HEK293T (cell line): ENCODE measurements at places on chromosomes 2 and 18.

DNA sequence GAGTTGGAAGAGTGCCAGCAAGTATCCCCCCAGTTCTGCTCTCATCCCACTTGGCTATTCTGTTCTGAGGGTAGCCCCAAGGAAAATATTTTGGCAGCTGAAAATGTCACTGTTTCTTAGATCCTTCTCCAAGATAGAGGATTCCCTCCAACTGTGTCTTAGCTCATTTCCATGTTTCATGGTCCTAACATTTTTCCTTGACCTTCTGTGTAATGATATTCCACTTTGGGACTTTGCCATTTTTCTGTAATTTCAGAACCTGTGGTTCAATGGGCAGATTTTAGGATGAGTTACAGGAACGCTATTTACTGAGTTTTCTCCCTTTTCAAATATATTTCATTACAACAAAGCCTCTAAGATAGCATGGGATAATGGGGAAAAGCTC, 34.7 kb downstream of the NHEJ1 start:
- no peak for DNase-seq

GRCh38 chr2:239603411-239604356, 202.9 kb upstream of the HDAC4 start:
- no peak for DNase-seq

- no peak for DNase-seq
Measured at GRCh38 chr2:60745330-60745729, 10.7 kb upstream of the PAPOLG start.

GRCh38 chr2:54605836-54606235, 117.6 kb upstream of the EML6 start:
- no peak for DNase-seq

DNA sequence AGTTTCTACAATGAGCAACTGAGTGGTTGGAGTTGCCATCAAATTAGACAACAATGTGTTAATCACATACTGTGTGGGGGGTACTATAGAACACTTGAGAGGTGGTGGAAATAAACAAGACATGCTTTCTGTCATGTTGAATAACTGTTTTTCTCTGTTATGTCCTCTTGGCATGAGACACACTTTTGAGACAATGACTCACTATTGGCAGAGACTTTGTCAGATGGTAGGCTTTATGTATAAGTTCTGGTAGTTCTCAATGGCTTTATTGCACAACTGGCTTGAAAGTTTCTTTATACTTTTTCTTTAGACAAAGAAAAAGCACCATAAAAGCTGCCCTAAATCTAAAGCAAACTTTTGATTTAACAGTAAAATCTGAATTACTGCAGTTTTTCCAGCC, 578.7 kb downstream of the ADCYAP1 start:
- no peak for DNase-seq

DNA sequence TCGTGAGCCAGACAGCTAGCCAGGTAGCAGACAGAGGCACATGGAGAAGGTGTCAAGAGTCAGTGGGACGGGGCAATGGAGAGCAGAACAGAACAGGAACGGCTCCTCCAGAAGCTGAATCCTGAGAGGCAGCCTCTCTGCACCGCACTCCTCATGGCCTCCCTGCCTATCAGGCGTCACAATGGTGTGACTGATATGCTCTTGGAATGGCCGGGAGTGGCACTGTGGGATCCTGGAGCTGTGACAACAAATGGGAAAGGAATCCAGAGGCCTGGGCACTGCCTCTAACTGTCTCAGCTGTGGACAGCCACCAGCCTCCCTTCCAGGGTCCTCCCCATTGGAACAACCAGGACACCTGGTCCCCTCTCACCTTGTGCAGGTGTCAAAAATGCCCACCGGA, 89.1 kb upstream of the ID2 start:
- no peak for DNase-seq

GRCh38 chr18:45056926-45057325, 376.2 kb downstream of the SETBP1 start:
- DNase-seq = no peak

DNA sequence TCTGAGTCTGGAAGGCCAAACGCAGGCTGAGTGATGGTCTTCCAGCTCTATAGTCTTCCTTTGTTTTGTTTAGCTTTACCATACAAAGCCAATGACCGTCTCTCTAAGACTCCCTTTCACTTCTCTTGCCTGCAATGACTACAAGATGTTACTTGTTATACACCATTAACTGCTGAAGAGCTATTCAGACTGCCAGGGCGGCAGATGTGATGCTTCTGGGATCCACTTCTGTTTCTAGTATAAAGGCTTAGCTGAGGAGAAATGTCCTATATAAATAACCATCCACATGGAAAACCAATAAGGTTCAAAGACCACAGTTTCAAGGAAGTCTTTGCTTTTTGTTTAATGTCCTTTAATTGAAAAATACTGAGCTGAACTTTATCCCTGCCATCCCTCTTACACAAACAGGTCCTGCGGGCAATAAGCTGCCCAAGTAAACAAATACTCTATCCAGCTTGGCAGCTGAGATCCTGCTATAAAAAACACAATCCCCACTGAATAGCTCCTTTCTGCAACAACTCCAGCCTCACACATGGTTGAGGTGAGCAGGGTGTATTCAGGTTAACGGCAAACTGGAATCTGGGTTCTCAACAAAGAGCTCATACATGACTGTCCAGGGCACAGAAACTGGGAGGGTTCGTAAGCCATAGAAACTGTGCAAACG, 124.6 kb downstream of the VIT start:
- DNase-seq = no peak

DNA sequence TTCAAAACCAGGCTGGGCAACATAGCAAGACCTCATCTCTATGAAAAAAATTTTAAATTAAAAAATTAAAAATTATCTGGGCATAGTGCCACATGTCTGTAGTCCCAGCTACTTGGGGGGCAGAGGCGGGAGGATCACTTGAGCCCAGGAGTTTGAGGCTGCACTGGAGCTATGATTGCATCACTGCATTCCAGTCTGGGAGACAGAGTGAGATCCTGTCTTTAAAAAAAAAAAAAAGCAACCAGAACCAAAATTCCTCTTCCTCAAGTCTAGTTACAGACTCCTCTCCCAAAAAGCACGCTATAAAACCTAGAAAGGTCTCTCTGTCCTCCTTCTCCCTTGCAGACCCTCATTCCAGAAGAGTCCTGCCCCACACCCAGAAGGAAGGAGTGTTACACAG, 23.9 kb downstream of the TNFAIP6 start:
- no peak for DNase-seq

GRCh38 chr18:10403708-10404107, 50.7 kb upstream of the APCDD1 start:
- no peak for DNase-seq

DNA sequence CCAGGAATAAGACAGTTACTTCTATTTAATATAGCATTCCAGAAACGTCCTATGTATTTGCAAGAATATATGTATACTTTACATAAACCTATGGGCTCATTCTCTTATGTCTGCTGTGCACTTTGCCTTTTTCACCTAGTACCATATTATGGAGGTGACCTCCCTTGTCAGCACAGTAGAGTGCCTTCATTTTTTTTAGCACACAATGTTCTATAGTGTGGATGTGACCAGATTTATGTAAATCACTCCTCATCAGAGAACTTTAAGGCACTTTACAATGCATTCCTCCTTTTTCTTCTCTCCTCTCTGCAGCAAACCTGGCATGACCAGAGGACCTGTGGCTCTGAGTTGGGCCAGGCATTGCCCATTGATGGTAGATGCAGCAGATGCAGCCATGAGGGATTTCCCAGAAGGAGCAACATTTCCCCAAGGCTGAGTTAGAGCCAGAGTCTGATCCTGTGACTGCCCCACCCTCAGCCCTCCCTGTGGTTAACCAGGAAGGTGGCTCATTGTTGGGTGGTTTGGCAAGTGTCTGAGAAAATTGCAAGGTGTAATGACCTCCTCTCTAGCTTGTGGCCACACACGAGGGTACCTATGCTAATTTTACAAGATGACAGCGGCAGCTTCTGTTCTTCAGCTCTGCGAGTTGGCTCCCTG, 76.5 kb upstream of the DLX2 start:
- no peak for DNase-seq

- no peak for DNase-seq
Measured at GRCh38 chr2:57990118-57990725, 56.4 kb upstream of the VRK2 start.

DNA sequence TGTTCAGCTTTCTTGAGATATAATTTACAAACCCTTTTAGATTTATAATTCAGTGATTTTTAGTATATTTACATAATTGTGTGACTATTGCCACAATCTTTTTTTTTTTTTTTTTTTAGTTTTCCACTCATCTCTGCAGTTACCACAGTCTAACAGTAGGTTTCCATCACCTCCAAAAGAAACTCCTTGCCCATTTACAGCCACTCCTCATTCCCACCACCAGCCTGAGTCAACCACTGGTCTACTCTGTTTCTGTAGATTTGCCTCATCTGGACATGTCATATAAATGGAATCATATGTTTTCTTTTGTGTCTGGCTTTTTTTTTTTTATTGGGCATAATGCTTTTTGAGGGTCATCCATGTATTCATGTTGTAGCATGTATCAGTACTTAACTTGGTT, 16.1 kb downstream of the MTX2 start:
- peak; percentile 22 for DNase-seq

- DNase-seq = no peak
Measured at GRCh38 chr18:74400813-74401212, 56.3 kb downstream of the DIPK1C start.

DNA sequence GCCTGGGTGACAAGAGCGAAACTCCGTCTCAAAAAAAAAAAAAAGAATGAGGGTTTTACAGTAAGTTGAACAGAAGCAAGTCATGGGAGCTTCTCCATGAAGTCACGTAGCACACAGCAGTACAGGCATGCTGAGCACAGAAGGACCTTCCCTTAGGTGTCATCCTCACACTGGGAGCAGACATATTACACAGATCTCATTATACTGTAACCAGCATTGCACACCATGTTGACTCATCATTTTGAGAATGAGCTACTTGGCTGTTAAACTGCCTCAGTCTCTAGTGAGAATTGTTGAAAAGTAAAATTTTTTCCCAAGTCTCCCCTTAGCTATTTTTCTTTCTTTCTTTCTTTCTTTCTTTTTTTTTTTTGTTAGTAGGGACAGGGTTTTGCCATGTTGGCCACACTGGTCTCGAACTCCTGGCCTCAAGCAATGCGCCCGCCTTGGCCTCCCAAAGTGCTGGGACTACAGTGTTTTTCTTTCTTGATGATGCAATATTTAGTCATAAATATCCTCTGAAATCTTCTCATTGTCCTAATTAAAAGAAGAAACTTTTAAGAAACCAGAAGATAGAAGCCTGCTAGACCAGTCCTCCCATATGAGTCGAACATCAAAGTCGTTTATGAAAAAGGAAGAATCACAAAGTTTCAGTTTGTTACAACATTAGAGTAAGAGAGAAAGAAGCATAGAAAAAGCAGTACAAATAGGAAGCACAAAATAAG, 37.9 kb upstream of the PPP1CB start:
- no peak for DNase-seq

DNA sequence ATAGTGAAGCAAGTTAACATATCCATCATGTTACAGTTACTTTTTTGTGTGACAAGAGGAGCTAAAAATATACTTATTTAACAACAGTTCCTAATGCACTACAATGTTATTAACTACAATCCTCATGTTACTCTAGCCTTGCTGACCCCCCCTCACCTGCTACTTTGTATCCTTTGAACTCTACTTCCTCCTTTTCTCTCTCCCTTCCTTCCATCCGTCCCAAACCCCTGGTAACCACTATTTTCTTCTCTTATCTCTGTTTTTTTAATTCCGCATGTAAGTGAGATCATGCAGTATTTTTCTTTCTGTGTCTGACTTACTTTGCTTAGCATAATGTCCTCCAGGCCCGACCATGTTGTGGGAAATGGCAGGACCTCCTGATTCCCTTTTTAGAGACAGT, 59.4 kb downstream of the NPAS2 start:
- DNase-seq = no peak

GRCh38 chr2:2056531-2056930, 274.5 kb downstream of the MYT1L start:
- no peak for DNase-seq
